ENCODE measurements at places on chromosomes 1 and 21. TPM values are rescaled to one million over a fixed set of nuclear protein-coding genes. Genes with fewer than 3 reads are reported as not detected.

DNA sequence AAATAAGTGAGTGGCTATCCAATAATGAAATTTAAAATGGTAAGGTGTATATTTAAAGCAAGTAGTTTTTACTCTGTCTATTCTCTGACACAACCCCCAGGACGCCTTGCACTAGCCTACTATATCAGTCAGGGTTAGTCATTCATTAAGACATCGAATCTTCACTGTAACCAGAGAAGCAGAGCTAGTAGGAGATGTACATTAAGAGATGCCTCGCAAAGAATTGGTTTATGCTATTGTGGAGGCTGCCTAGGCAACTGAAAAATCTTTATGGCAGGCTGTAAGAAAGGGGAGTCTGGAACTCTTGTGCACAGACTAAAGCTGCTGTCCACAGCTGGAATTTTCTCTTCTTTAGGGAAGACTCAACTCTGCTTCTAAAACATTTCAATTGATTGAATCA is 28.8 kb downstream of the NTNG1 start:
- no peak for DNase-seq
- no peak overlapping the region for H3K27ac ChIP-seq
- H3K4me1 ChIP-seq = no peaks in the 10 kb centered on the region
- no peak overlapping the region for H3K4me3 ChIP-seq
- no peaks in the 10 kb centered on the region for H3K27me3 ChIP-seq

- no peaks in the 10 kb centered on the region for H3K27me3 ChIP-seq
- no peak for DNase-seq
- H3K27ac ChIP-seq = no peak overlapping the region
- no peak overlapping the region for H3K4me3 ChIP-seq
- H3K36me3 ChIP-seq = no peaks in the 10 kb centered on the region
Measured at GRCh38 chr1:161868832-161869231, 102.7 kb downstream of the ATF6 start.

- no peaks in the 10 kb centered on the region for H3K27me3 ChIP-seq
- H3K4me1 ChIP-seq = no peaks in the 10 kb centered on the region
- no peaks in the 10 kb centered on the region for H3K36me3 ChIP-seq
- peak; percentile 4 for DNase-seq
- no peak overlapping the region for H3K4me3 ChIP-seq
Measured at GRCh38 chr1:63269571-63269970, 52.8 kb upstream of the FOXD3 start.

Gene CREB3L4
- total RNA-seq = 4.3 TPM

- no peak for DNase-seq
- H3K27ac ChIP-seq = peak overlapping the region; percentile 20
- H3K36me3 ChIP-seq = peaks cover 8% of the 10 kb centered on the region
- H3K4me1 ChIP-seq = peaks cover 15% of the 10 kb centered on the region
Measured at GRCh38 chr1:110034040-110034450, 379 bp upstream of the STRIP1 start.

- H3K27me3 ChIP-seq = peaks cover 3% of the 10 kb centered on the region
- no peak overlapping the region for H3K27ac ChIP-seq
- H3K4me3 ChIP-seq = no peak overlapping the region
- H3K4me1 ChIP-seq = no peaks in the 10 kb centered on the region
Measured at GRCh38 chr1:152013664-152014237, 20.1 kb upstream of the S100A10 start.

DNA sequence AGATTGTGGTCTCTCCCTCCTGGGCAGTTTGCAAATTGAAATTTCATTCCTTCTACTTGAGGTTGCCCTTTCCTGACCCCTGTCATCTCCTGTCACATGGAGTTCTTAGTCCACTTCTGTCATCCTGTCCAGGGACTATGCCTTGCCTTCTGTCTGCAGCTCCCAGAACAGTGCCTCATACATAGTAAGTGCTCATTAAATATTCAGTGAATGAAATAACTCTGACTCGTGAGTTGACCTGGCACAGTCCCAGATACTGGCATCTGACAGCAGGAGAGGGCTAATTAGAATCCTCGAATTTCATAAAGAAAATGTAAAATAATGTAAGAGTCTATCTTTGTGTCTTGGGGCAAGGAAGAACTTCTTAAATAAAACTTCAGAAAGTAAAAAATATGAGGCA is 50.8 kb downstream of the CNIH3 start:
- no peak for DNase-seq
- H3K4me1 ChIP-seq = no peaks in the 10 kb centered on the region
- H3K27ac ChIP-seq = no peak overlapping the region
- no peaks in the 10 kb centered on the region for H3K36me3 ChIP-seq
- H3K4me3 ChIP-seq = no peak overlapping the region

Gene CLDN14
- not detected for total RNA-seq

DNA sequence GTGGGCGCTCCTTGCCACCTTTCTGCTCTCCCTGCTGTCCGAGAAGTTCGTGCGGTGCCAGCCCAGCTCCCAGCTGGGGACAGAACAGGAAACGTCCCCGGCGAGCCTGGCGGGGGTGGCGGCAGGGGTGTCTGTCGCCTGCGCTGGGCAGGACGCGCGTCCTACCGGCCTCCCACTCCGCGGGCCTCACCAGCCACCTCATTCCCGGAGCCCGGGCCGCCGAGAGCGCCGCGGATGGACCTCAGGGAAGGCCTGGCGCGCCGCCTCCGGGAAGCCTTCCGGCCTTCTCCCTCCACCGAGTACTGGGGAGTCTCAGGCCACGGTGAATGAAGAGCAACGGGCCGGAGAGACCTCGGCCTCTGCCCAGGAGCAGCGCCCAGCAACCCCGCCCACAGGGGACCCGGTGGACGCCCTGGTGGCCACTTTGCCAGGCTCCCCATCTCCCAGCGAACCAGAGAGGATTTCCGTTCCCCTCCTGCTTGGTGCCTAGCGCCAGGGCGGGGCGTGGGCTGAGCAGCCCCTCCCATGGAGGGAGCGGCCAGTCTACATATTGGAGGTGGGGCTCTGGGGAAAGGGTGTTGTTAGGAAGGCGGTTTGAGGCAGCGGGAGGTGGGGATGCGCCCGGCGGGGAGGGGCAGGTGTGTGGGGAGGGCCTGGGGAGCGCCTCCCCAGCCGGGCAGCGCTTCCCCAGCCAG is 9.5 kb upstream of the TNFRSF14 start:
- H3K27me3 ChIP-seq = peaks cover 12% of the 10 kb centered on the region
- DNase-seq = peak; percentile 66
- peak overlapping the region; percentile 95 for H3K27ac ChIP-seq
- H3K36me3 ChIP-seq = no peaks in the 10 kb centered on the region
- H3K4me1 ChIP-seq = peaks cover 81% of the 10 kb centered on the region

DNA sequence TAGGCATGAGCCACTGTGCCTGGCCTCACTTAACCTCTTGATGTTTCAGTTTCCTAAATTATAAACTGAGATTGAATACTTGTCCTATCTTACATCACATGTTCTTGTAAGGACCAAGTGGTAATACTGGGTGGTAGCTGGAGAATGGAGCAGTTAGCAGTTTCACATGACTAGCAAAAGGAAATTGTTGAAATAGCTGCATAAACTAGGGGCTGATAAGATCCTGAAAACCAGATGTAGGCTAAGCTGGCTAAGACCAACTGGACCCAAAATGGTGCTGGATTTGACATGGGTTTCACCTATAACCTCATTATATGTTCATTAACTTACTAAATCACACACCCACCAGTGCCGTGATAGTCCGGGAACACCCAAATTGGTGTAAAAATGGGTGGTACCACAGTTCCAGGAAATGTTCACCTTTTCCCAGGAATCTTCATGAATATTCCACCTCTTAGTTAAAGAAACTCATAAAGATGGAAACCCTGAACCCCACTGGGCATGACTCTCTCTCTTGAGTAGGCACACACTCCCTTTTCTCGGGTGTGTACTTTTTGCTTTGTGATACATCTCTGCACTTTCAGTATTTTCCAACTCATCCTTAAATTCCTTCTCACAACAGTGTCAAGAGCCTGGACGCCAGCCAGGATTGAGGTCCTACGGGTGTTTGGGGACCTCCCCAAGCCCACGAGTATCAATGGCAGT is at the start of gene PAPPA2:
Gene PAPPA2 (plus strand): TSS at position 502 of the 705 bp plus-strand sequence. CDS start 93,148 bp downstream, outside the sequence.
- no peaks in the 10 kb centered on the region for H3K4me1 ChIP-seq
- DNase-seq = no peak
- H3K36me3 ChIP-seq = no peaks in the 10 kb centered on the region
- no peak within 1 kb of the TSS for H3K4me3 ChIP-seq
- H3K27me3 ChIP-seq = no peaks in the 10 kb centered on the region

GRCh38 chr1:246483569-246483933 is 23.5 kb downstream of the SMYD3 start:
- no peaks in the 10 kb centered on the region for H3K4me1 ChIP-seq
- H3K27ac ChIP-seq = no peak overlapping the region
- DNase-seq = no peak
- no peak overlapping the region for H3K4me3 ChIP-seq
- no peaks in the 10 kb centered on the region for H3K36me3 ChIP-seq

Gene B3GALT2
- total RNA-seq = 42.8 TPM

DNA sequence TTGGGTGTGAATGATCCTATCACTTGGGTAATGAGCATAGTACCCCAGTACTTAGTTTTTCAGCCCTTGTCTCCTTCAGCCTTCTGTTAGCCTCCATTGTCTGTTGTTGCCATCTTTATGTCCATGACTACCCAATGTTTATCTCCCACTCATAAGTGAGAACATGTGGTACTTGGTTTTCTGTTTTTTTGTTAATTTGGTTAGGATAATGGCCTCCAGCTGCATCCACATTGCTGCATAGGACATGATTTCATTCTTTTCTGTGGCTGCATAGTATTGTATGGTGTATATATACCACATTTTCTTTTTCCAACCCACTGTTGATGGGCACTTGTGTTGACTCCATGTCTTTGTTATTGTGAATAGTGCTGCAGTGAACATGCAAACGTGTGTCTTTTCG is 39.6 kb upstream of the GPR52 start:
- H3K27ac ChIP-seq = no peak overlapping the region
- DNase-seq = no peak
- no peak overlapping the region for H3K4me3 ChIP-seq

GRCh38 chr21:44089001-44089911 is 17.9 kb upstream of the PWP2 start:
- H3K36me3 ChIP-seq = peaks cover 87% of the 10 kb centered on the region
- H3K27ac ChIP-seq = no peak overlapping the region
- H3K4me3 ChIP-seq = no peak overlapping the region
- no peak for DNase-seq
- peaks cover 21% of the 10 kb centered on the region for H3K4me1 ChIP-seq

DNA sequence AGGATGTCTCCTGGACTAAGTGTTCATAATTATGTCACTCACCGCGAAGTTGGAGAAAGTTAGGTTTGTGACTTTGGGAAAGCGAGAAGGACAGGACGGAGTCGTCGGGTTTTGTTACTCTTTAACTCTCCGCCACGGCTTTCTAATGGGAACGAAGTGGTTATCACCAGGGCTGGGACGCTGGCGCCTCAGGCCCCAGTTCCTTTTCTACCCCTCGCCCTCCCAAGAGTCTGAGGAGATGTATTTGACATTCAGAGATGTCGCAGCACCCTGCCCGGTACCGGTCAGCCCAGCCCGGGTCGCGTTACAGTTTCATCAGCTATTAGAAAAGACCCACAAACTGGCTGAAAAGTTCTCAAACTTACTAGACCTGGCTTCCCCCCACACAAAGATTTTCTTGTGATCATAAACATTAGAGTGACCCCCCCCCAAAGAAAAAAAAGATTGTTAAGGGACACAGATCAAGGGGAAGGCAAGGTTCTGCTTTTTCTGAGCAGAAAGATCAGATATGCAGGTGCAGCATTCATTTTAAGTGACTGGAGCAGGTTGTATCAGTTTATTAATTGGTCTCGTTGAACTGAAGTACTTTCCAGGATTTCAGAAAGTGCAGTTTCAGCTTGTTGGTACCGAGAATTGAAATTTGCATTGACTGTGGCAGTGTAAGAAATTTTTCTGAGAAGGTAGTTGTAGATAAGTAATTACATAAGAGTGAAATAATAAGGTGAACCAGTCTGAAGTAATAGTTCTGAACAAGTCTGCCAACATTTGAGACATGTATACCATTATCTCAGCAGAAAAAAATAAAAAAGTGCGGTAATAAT is 859 bp upstream of the ZBTB18 start:
- DNase-seq = no peak
- H3K27me3 ChIP-seq = no peaks in the 10 kb centered on the region
- peaks cover 12% of the 10 kb centered on the region for H3K36me3 ChIP-seq

DNA sequence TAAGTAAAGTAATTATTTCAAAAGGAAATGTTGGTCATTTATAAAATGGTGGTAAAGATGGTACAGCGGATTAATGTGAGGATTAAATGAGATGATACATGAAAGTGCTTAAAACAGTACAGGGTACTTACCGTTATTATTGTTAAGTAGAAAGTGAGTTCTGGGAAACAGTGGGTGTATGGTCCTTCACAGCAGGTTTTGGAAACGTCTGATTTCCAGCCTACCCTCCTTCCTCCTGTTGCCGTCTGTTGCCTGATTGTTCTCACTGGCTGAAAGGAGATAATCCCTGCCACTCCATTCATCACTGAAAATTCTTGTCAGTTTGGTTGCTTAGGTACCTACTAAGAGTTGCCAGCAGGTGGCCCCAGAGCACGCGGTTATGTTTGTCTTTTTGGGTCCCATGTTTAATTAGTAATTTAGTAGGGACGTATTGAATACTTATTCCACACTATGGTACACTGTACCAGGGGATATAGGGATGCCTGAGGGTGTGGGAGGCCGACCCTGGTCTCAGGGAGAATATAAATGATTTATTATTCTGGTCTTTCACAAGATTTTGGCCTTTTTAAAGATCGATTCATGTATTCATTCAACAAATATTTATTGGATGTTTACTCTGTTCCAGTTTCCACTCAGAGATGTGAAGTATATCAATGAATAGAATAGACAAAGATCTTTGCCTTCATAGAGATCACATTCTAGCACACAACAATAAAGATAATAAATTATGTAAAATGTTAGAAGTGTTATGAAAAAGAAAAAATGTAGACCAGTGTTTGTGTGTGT is 30.8 kb upstream of the RPTN start:
- H3K4me1 ChIP-seq = peaks cover 13% of the 10 kb centered on the region
- no peak overlapping the region for H3K27ac ChIP-seq
- no peaks in the 10 kb centered on the region for H3K27me3 ChIP-seq
- DNase-seq = no peak

DNA sequence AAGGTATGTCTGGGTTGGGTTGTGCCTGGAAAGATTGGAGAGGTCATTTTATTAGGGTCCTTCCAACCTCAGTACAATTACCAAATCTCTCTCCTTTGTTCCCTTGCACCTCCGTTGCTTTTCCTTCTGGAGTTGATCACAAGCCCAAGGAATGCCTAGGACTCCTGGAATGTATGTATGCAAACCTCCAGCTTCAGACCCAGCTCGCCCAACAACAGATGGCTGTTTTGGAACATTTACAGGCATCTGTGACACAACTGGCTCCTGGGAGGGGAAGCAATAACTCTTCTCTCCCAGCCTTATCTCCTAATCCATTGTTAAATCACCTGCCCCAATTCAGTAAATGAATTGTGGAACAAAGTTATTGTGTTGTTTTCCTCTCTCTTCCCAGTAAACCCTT is 8.3 kb downstream of the TSACC start:
- no peaks in the 10 kb centered on the region for H3K4me1 ChIP-seq
- H3K27me3 ChIP-seq = no peaks in the 10 kb centered on the region
- no peaks in the 10 kb centered on the region for H3K36me3 ChIP-seq
- H3K4me3 ChIP-seq = no peak overlapping the region
- H3K27ac ChIP-seq = no peak overlapping the region
